ENCODE measurements at places on chromosomes 3 and 15.

DNA sequence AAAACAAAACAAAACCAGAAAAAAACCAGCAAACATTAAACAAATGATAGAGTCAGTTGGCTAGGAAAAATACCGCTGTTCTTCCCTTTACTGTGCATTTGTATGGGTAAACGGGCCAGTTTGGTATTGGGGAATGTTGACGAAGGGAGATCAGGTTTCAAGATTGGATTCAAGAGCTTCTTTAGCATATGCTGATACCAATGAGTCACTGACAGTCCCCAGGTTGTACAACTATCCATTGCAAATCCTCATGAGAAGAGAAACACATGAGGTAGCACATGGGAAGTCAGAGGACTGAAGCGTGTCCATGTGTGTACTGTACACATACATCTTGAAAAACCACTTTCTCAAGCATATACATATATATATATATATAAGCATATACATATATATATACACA, 25.6 kb downstream of the TIGIT start:
- DNase-seq, result no peak

GRCh38 chr3:4898454-4899313, 80.6 kb upstream of the BHLHE40 start:
- DNase-seq, result no peak

- no peak for DNase-seq
Observed at GRCh38 chr15:66849393-66849745, 147.3 kb downstream of the SMAD6 start.

DNA sequence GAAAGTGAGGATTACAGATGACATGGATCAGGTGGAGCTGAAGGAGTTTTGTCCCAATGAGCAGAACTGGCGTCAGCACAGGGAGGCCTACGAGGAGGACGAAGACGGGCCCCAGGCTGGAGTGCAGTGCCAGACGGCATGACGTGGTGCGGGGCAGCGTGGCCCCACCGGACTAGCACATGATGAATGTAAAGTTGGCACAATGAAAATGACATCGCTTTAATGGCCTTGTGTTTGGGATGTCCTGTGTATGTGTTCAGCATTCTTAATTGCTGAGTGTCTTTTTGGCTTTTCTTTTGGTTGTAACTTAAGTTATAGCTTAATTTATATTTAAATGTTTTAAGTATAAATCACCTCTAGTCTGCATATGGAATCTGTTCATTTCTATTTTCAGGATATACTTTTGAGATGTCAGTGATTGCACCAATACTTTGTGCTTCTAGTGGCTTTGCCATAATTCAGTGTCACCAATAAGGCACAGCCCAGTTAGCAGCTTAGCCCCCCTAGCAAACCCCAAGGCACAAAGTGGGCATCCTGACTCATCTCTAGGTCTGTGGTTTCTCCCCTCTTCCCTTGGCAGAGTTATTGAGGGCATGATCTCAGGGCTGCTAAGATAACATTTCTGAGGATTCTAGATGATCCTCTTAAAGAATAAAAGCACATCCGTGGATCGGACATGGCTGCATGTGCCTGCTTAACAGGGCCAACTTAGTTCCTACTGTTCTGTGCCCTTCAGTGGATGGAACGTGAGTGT, 16.1 kb downstream of the DNAJA4 start:
- no peak for DNase-seq
